ENCODE measurements at places on chromosomes 3 and 15.

GRCh38 chr3:144394032-144394431 lies 422.4 kb downstream of the DIPK2A start:
- DNase-seq, result peak; percentile 41

GRCh38 chr3:116423945-116424344 lies 21.3 kb downstream of the LSAMP start:
- no peak for DNase-seq

GRCh38 chr3:67349551-67350174 lies 304.7 kb downstream of the SUCLG2 start:
- peak; percentile 2 for DNase-seq

DNA sequence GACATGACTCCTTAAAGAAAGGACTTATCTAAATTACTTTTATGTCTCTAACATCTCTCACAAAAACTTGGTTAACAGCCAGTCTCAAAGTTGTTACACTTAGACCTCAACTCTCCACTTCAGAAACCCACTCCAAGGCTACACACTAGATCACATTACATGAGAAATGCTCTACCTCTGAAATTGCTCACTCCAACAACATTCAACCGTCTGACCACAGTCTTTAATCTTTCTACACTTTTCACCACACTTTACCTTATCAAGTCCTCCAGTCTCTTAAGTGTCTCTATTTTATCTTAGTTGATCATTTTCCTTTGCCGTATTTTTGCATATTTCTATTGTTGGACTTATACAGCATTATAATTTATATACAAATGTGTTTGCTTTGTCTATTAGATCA lies 5.8 kb downstream of the SLC12A6 start:
- DNase-seq, result no peak

DNA sequence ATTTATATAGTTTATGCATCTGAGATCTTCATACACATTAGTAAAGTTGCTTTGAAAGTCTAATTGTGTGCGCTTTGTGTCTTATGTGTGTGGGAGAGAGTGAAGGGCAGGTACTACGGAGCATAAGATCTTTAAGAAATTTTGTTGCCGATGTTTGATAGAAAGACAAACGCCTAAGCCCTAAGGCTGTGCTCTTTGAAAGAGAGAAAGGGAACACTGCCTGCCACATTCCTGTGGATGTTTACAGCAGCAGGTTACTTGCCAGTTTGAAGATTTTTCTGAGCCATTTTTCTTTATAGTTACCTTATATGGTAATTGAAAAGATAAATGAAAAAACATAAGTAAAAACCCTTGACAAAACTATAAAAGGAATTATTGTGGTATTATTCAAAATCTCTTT lies 17.0 kb downstream of the DTWD1 start:
- no peak for DNase-seq

DNA sequence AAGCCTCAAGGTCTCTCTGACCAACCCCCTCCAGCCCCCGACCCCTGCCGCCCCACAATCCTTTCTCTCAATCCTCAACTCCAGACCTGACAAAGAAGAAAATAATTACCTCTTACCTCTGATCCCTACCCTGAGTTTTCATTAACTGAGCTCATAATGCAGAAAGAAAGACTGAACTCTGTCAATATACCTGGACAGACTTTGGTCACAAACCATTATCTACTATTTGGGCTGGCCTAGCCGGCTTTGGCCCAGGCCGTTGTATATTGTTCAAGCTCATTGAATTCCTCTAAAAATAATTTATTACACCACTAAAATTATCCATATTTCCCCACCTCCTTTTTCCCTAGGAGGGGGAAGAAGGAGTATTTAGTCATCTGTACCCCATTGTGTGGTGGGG lies 29.3 kb upstream of the SPTSSB start:
- DNase-seq, result no peak

Measured in A172 (cell line).